ENCODE measurements at places on chromosomes 16 and 17. TPM values are rescaled to one million over a fixed set of nuclear protein-coding genes. Genes with fewer than 3 reads are reported as not detected.

DNA sequence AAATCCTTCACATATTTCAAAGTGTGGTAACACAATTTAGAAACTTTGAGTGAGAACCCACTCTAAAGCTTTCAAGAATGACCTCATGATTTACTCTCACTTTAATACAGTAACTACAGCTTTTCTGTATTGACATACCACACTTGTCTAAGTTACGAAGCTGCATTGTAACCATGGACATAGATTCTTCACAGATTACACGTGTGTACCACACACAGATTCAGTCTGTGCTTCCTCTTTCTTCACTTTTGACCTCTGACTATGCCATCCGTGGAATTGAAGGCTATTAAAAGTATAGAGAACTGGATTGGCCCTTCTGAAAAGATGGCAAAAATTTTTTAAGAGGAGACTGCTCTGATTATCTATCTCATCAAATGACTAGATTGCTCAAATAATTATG lies 172.7 kb downstream of the TANC2 start:
- DNase-seq = no peak

DNA sequence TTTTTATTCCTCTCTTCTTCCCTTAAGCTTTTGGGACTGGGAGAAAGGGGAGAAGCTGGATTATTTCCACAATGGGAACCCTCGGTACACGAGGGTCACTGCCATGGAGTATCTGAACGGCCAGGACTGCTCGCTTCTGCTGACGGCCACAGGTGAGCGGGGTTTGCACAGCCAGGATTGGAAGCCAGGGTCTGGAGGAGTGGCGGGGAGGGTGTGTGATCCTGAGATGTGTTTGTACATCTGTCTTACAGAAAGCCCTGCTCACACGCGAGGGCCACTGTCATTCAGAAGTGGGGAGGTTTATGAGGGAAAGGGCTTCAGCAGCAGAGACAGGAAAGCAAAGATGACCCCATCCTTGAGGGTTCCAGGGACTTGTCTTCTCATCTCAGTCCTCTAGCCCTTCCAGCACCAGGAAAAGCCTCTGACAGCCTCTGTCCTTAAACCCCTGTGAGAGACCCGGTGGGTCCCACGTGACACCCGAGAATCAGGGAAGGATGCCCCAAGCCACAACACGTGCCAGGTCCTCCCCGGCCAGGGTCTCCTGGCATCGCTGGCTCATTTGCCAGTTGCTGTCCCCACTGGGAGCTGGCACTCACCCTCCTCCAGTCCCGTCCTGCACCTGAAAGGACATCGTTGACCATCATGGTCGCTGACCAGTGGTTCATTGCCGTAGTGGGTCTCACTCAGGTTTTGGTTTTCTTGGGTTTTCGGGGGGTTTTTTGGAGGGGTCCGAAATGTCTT lies 44.3 kb upstream of the CHMP6 start:
- DNase-seq = no peak

DNA sequence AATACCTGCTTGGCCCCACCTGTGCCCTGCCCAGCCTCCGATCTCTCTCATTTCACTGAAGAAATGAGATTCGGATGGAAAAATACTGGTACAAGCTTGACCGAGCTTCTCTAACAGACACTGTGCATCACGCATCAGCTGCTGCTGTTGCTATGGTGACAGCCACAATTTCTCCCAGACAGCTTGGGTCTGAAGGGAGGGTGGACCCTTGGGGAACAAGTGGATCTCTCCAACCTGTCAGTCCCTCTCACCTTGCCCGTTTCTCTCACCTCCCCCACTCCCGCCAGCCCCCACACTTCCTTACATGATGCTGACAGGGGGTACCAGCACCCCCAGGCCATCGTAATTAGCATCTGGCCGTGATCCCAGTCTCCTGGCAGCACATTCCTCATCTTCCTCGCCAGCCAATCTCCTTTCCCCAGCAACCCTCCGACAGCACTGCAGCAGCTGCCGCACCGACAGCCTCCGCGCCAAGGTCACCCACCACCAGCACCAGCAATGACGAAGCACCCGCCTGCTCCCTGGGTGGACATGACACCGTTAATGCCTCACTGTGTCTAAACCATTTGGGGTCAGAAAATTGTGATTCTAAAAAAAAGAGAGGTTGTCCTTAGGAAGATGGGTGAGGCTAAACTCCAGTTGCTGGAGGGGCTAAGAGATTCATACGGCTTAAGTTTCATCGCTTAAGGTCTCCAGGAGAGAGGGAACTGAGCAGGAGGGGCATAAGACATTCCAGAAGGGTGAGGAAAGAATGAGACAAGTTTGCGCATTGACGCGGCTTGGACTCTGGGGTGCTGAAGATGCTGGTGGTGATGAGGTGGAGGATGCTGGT lies 58.6 kb upstream of the TNRC6A start:
- DNase-seq = no peak

GRCh38 chr16:78428193-78428592 lies 328.7 kb downstream of the WWOX start:
- no peak for DNase-seq

DNA sequence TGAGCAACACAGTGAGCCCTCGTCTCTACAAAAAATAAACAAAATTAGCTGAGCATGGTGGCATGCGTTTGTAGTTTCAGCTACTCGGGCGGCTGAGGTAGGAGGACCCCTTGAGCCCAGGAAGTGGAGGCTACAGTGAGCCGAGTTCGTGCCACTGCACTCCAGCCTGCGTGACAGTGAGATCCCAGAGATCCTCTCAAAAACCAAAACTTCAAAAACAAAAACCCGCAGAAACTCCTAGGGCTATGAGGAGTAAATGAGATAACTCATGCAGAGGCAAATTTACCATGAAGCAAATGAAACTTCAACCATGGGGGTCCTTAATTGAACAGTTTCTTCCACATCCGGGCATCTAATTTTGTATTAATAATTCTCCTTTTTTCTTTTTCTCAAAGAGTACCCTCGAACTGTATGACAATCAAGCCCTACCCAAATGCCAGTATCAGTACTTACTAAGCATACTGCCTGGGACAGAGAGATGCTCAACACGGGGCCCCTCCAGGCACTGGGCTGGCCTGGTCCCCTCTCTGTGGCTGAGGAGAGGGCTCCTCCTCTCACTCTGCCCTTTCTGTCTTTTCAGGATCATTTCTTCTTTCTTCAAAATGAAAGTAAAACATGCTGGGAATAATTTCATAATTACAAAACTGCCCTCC lies 789 bp upstream of the PIPOX start:
- no peak for DNase-seq

DNA sequence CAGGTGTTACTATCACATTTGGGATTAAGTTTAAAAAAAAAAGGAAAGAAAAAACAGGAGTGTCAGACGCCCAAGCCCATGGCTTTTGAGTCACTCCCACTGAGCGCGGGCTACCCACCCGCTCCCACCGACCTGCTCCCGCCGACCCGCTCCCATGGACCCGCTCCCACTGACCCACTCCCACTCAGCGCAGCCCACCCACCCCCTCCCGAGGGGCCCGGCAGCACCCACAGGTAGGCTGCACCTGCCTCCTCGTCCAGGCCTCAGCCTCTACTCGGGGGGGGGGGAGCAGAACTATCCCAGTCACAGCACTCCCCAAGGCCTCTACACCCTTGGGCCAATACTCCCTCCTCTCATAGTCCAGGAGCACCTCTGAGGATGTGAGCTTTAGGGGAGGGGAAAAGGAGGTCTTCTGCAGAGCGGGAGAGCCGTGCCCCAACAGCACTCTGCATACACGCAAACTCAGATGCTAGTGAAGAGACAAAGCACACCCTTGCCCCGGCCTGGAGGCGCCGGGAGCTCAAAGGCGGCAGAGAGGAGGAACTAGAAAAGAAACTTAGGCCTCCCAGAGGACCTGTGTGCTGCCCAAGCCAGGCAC lies 2.9 kb downstream of the CLUH start:
- no peak for DNase-seq

- no peak for DNase-seq
Measured at GRCh38 chr17:76312735-76313134, 4.7 kb upstream of the QRICH2 start.

GRCh38 chr16:3681206-3681605 lies 26.7 kb downstream of the DNASE1 start:
- no peak for DNase-seq

- no peak for DNase-seq
Measured at GRCh38 chr17:7626307-7626706, 1.3 kb downstream of the SAT2 start.

GRCh38 chr17:27544350-27545131 lies 86.4 kb upstream of the LGALS9 start:
- no peak for DNase-seq

GRCh38 chr17:9090641-9091096 lies 69.4 kb downstream of the NTN1 start:
- DNase-seq = no peak

- no peak for DNase-seq
Measured at GRCh38 chr16:52597772-52598483, 51.0 kb upstream of the TOX3 start.

GRCh38 chr17:62750631-62751051 lies 57.5 kb downstream of the MARCHF10 start:
- no peak for DNase-seq

DNA sequence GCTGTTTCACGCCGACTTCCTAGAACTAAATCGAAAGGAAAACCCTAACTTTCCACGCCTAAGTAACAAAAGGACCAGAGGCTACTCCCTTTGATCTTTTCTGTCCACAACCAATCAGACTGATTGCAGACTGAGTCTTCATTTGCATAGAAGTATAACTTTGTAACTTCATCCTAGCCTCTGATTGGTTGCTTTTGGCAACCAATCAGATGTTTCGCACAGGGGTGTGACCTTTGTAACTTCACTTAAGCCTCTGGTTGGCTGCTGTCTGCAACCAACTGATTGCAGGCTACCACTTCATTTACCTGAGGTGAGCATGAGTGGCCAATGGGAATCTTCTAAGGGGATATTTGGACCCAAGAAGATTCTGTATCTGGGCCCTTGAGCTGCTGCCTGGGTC lies 17.4 kb upstream of the ICAM2 start:
- no peak for DNase-seq

ELMO3 gene
- total RNA-seq = 5.3 TPM

CTRB1 gene
- not detected for total RNA-seq

CCL7 gene
- total RNA-seq = not detected

ZG16 gene
- not detected for total RNA-seq

IL17C gene
- 0.22 TPM for total RNA-seq

SMCR8 gene
- 26.9 TPM for total RNA-seq

Data from CD8-positive, alpha-beta memory T cell (primary cell).